ENCODE measurements at places on chromosomes 16 and 17.
A peak's percentile ranks its signal among the peaks of the same experiment; 100 is the strongest.

DNA sequence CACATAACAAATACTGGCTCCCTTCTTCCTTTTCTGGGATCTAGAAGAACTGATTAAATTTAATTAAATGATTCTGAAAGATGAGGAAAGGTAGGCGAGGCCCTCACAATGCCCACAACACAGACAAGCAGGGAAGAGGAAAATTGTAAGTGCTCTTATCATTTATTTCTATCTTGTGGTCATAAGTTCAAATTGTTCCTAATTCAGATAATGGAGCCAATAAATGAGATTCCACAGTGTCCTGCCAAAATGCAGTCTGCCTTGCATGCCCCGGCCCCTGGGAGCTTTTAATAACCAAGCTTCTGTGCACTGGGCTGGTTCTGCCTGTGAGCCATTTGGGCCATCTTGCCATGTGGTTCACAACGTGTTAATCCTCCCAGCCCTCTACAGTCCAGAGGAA, 97.0 kb downstream of the CMC2 start:
- DNase-seq, result no peak

GRCh38 chr16:83701494-83701893, 106.3 kb upstream of the HSBP1 start:
- DNase-seq, result no peak

GRCh38 chr17:43845766-43846165, 1.2 kb upstream of the CD300LG start:
- no peak for DNase-seq

DNA sequence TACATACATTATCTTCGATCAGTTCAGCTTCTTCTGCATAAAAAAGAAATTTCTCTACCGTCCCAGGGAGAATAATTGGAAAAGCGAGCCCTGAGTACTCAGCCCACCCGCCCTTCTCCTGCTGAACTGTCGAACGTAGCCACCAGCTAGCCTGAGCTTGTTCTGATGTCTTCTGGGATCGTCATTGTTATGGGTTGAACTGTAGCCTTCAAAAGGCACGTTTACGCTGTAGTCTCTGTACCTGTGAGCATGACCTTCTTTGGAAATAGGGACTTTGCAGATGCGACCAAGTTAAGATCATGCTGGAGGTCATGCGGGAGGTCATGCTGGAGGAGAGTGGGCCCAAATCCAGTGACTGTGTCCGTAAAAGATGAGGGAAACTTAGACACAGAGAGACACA, 86.2 kb downstream of the CMIP start:
- DNase-seq, result no peak

DNA sequence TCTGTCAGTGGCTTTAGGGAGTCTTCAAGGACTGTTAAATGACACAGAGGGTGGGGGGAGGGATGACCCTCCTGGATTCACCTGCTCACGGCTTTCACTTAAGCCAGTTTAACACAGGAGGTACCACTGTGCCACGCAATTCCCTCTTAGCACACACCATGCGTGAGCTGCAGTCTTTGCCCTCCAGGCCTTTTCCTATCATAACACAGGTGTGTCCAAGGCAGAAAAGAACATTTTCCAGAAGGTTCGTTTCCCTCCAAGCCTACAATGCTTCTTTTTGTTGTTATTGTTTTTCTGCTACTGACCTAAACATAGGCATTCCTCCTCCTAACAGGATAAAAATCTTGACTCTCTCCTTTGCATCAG, 1.1 kb downstream of the ZFHX3 start:
- DNase-seq, result no peak

- DNase-seq, result no peak
Measured at GRCh38 chr17:41848788-41849187, 11.2 kb downstream of the KLHL10 start.

DNA sequence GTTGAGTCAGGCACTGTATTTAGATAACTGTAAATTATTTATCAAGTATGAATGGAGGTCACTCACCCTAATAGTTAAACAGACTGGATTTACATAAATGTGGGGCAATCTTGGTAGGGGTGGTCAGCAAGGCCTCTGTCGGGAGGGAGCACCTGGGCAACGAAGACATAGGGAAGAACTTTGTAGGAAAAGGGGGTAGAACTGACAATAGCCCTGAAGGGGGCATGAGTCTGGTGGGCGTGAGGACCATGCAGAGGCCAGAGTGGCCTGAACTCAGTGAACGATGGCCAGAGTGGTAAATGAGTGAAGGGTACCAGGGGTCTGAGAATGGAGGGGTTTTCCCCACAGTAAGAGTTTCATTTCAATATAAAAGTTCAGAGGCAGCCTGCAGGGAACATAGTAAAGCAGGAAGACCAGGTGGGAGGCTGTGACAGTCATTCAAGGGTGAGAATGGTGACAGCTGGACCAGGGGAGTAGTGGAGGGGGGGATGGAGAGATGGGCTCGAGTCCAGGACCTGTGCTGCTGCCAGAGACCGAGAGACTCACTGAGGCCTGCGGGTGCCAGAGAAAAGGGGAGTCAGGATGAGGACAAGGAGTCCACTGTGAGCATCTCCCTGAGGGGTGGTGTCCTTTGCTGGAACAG, 2.9 kb downstream of the C17orf67 start:
- DNase-seq, result no peak

DNA sequence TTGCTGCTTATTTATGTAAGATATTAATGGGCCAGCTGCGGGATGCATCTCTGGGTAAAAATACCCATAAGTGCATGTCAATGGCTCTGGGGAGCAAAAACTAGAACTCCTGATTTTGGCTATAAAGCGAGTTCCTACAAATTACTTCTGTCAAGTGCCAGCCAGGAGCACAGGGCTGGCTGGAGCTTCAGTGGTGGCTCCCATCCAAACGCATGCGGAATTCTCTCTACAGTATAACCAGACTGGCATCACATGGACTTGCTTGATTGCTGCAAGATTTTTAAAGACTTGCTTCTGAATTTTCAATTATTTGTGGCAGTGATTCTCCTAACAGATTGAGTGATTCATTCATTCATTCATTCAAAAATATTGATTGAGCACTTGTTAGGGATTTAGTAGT, 260.9 kb downstream of the PHKB start:
- no peak for DNase-seq

- no peak for DNase-seq
Measured at GRCh38 chr17:12472252-12473173, 193.2 kb upstream of the MYOCD start.

GRCh38 chr17:27494192-27495091, 38.2 kb downstream of the KSR1 start:
- DNase-seq, result no peak

GRCh38 chr17:75250009-75250471, 11.4 kb downstream of the GGA3 start:
- peak; percentile 72 for DNase-seq

DNA sequence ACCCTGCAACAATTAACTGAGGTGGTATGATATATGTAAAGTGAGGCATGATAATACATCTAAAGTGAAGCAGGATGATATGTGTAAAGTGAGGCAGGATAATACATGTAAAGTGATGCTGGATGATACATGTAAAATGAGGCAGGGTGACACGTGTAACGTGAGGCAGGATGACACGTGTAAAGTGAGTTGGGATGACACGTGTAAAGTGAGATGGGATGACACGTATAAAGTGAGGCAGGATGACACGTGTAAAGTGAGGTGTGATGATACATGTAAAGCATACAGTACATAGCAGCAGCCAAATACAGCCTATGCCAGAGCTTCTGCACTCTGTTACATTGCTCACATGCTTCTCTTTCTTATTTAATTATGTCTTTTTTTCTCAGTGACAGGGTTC, 184.4 kb upstream of the FOXF1 start:
- DNase-seq, result no peak

DNA sequence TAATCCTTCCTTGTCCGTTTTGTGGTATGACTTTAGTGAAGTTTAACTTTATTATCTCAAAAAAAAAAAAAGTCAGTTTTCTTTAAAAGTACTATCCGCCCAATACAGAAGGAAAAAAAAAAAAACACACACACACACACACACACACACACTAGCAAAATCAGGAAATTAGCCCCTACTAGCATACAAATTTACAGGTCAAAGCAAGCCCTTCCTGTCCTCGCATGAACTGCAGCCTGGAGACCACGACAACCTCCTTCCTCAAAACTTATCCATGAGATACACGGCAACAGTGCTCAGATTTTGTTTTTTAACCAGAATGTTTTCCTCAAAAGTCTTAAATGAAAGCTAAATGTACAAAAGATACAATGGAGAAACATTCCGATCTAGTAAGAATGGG, 16.2 kb downstream of the NCOR1 start:
- DNase-seq, result peak; percentile 15

DNA sequence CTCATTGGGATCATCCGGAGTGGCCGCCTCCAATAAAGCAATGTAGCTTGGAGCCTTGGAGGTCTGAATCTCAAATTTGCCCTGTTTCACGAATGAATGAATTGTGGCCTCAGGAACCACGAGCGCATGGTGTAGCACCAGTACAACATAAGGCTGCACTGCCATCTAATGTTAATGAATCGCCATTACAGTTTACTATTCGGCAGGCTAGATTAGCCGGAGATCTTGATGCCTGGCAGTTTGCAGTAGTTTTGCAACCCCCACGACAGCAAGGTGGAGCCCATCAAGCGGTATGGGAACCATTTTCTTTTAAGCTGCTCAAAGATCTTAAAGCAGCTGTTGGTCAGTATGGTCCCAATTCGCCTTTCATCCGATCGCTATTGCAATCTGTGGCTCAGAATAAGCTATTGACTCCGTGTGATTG, 18.8 kb downstream of the ALOX15B start:
- DNase-seq, result peak; percentile 50

- no peak for DNase-seq
Measured at GRCh38 chr16:20202747-20203146, 124.6 kb downstream of the GP2 start.

DNA sequence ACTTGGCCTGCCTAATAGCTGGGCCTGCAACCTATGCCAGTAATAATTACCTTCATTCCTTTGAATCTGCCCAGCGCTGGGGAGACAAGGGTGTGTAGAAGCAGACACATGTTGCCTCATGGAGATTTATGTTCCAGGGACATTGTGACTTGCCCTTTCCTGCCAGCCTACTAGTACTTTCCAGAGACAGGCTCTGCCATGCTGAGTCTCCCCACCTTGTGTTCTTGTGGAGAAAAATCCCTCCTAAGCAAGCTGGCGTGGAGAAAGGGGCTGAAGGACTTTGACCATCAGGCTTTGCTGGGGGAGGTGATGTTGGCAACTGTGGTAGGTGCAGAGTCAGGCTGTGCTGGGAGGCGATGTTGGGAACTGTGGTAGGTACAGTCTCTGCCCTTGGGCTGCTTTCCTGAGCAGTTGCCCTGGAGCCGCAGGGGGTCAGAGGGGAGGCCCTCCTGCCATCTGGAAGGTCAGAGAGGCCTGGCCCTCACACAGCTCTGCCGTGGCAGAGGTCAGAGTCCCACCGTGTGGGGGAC, 4.0 kb downstream of the KSR1 start:
- no peak for DNase-seq

DNA sequence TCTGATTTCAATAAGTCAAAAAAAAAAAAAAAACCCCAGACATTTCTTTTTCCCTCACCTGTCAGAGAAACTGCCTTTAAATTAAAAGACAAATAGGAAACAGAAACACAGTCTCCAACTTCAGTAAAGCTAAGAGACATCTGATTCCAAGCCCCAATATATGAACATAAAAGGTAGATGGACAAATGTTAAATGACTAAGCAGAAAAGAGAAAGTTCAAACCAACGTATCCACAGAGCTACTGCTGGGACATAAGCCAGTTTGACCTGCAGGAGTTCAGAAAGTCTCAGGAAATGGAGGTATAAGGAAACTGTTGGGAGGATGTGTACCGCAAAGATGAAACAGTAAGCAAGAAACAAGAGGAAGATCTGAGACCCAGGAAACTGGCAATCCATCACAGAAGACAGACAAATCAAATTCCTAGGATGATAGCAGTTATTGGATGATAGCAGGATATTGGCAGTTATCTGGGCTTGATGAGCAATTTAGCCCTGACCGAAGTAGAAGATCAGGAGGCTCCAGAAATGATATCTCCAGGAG, 135.0 kb downstream of the BRIP1 start:
- no peak for DNase-seq

- DNase-seq, result no peak
Measured at GRCh38 chr17:77194179-77194578, 53.4 kb downstream of the SEC14L1 start.

GRCh38 chr16:14522671-14523070, 107.4 kb downstream of the PARN start:
- DNase-seq, result no peak

DNA sequence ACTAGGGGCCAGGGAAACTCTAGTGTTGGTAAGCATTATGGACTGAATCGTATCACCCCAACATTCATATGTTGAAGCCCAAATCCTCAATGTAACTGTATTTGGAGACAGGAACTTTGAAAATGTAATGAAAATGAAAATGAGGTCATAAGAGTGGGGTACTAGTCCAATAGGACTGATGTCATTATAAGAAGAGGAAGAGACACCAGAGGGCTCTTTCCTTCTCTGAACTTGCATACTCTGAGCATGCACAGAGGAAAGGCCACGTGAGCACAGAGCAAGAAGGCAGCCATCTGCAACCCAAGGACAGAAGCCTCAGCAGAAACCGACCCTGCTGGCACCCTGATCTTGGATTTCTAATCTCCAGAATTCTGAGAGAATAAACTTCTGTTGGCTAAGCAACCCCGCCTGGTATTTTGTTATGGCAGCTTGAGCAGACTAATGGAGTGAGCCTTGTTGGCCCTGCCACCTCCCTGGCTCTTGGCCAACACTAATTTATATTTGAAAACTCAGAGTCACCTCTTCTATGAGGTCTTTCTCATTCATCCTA, 273.4 kb downstream of the NTN1 start:
- no peak for DNase-seq

DNA sequence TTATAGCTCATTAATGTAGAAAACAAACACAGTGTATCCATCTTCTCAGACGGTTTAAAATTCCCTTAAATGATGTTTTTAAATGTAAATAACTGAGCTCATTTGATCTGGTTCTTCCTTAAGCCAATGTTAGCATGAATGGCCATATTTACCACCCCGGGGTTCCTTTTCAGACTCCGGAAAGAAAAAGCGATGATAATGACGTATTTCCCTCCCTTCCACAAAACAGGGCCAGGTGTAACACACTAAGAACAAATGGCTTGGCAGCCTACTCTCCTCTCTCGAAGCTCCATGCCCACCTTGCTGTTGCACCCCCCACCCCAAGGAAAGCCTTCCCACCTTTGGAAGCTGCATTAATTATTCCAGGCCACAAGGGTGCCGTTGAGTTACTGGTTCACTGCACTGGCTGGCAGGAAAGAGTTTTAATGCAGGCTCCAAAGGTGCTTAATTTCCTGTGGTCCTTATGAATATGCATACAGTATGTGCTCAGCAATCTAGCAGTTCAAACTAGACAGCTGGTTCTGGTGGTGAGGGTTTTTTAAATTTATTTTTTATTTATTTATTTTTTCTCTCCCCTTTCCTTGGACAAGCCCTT, 378.9 kb downstream of the WWOX start:
- peak; percentile 5 for DNase-seq

GRCh38 chr17:42291129-42291528, 2.8 kb downstream of the STAT5A start:
- no peak for DNase-seq

DNA sequence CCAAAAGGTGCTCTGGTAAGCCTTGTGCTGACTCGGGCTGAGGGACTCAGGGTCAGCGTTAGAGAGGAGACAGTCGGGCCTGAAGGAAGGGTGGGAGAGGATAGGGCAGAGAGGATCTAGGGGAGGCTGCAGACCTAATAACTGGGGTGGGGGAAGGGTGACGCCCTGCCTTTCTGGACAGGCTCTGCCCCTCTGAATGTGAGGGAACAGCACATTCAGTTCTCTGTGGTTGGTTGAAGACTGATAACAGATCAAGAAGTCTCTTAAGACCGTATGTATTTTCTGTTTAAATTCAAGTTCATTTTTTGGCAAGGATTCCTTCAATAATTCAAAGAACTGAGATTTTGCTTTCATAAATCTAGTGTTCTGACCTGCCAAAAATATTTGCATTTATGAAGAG, 56.2 kb upstream of the TEKT3 start:
- no peak for DNase-seq

- DNase-seq, result no peak
Measured at GRCh38 chr17:27550974-27551505, 79.9 kb upstream of the LGALS9 start.

All from CD4-positive, alpha-beta T cell (primary cell).